ENCODE measurements at places on chromosomes 2 and 18. TPM values are rescaled to one million over a fixed set of nuclear protein-coding genes. Genes with fewer than 3 reads are reported as not detected.

GRCh38 chr2:196849895-196850294 is 40.7 kb upstream of the C2orf66 start:
- H3K27ac ChIP-seq, result no peak overlapping the region
- H3K4me3 ChIP-seq, result no peak overlapping the region
- no peak for DNase-seq
- no peaks in the 10 kb centered on the region for H3K27me3 ChIP-seq

DNA sequence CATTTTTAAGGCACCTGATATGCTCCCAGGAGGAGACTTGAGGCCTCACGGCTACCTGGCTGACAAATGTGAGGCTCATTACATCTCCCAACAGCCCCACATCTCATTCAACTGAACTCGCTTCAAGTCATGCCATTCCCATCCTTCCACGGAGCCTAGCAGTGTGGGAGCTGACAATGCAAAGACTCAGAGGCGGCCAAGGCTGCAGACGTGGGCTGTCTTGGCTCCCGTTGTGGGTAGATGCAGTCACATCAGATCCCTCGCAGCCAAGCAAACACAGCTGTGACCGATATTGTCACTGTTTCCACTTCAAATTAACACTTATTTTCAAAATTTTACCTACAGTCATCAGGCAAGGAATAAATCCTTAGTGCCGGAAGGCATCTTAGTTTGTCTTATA is 64.0 kb upstream of the TRIB2 start:
- H3K4me1 ChIP-seq, result peaks cover 6% of the 10 kb centered on the region
- H3K27ac ChIP-seq, result no peak overlapping the region
- DNase-seq, result no peak
- H3K27me3 ChIP-seq, result no peaks in the 10 kb centered on the region
- no peaks in the 10 kb centered on the region for H3K36me3 ChIP-seq
- no peak overlapping the region for H3K4me3 ChIP-seq

- H3K4me3 ChIP-seq, result no peak overlapping the region
- no peak overlapping the region for H3K27ac ChIP-seq
- no peaks in the 10 kb centered on the region for H3K36me3 ChIP-seq
- no peak for DNase-seq
- no peaks in the 10 kb centered on the region for H3K4me1 ChIP-seq
- H3K27me3 ChIP-seq, result no peaks in the 10 kb centered on the region
Observed at GRCh38 chr2:133943108-133943507, 310.8 kb upstream of the MGAT5 start.

- H3K36me3 ChIP-seq, result no peaks in the 10 kb centered on the region
- no peak overlapping the region for H3K4me3 ChIP-seq
- no peaks in the 10 kb centered on the region for H3K27me3 ChIP-seq
- H3K4me1 ChIP-seq, result peaks cover 8% of the 10 kb centered on the region
Observed at GRCh38 chr2:61762292-61762691, 91.6 kb downstream of the FAM161A start.

DNA sequence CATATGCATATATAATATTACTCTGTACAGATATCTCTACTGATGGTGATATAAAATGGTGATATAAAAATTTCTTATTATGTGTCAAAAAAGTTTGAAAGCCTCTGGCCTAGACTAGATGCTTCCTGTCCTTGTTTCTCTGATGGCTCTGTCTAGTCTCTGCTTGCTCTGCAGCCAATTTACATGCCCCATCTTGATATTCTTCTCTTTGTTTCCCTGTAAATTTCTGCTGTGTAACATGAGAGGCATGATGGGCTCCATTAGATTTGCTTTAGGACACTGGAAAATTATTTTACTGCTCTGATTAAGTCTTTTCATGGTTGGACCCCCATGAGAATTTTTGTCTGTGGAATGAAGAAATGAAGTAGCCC is 24.3 kb downstream of the BABAM2 start:
- DNase-seq, result no peak
- H3K27me3 ChIP-seq, result no peaks in the 10 kb centered on the region
- no peaks in the 10 kb centered on the region for H3K4me1 ChIP-seq
- H3K4me3 ChIP-seq, result no peak overlapping the region

The PCARE gene
- total RNA-seq, result not detected

DNA sequence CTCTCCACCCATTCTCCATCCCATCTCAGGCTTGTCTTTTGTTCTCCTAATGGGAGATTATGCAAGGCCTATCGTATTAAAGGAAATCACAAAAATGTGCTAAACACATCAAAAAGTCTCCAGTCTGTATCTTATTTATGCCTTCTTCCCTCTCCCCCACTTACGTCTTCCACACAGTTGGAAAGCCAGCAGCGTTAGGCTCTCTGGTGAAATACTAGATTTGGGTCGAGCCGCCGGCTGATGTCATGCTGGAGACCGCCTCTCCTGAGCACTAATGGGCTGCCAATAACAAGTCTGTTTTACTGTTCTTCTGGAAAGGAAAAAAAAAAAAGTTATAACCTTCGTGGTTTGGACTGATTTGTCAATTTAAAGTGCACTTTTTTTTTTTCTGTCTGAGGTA is 182.7 kb upstream of the SIX2 start:
- DNase-seq, result no peak
- no peaks in the 10 kb centered on the region for H3K27me3 ChIP-seq
- H3K4me3 ChIP-seq, result no peak overlapping the region
- H3K27ac ChIP-seq, result no peak overlapping the region

The LIMS4 gene
- total RNA-seq, result 2.6 TPM

The SLC11A1 gene
- 1.9 TPM for total RNA-seq

The GKN2 gene
- not detected for total RNA-seq

DNA sequence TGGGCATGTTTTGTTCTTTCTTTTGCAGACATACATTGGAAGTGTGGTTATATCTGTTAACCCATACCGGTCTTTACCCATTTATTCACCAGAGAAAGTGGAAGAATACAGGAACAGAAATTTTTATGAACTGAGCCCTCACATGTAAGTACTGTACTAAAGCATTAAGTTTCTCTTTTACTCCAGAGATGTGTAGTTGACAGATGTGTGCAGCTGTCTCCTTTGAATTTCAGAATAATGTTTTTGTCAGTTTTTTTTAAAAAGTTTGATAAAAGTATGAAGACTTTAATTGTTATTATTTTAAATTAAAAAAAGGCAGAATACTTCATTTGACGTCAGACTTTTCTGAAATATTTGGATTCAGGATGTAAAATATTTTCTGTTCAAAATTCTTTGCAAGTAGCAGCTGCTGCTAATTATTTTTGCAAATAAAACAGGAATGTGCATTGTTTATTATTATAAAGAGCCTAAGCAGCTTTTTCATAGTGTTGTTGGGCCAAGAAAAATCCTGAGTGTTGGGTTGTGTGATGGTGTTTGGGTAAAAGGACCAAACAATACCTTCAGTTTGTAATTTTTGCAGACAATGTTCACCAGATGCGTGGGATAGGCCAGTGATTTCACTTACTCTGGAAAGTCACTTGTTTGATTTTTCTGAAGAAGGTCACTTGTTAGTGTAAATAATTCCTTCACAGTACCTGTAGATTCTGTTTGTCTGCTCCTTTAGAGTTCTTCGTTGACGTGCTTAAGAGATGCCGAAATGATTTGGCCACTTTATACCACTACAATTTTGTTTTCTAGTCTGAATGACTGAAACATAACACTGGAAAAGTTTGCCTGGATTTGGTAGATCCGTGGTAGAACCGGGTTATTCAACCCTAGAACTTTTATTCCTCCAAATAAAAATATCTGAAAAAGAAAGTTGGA is 51.1 kb downstream of the MYO1B start:
- H3K27ac ChIP-seq, result no peak overlapping the region
- no peaks in the 10 kb centered on the region for H3K36me3 ChIP-seq

- DNase-seq, result no peak
- peaks cover 7% of the 10 kb centered on the region for H3K27me3 ChIP-seq
- H3K4me1 ChIP-seq, result peaks cover 37% of the 10 kb centered on the region
- no peak overlapping the region for H3K4me3 ChIP-seq
- H3K27ac ChIP-seq, result no peak overlapping the region
Observed at GRCh38 chr18:77100751-77101355, 31.7 kb downstream of the MBP start.

DNA sequence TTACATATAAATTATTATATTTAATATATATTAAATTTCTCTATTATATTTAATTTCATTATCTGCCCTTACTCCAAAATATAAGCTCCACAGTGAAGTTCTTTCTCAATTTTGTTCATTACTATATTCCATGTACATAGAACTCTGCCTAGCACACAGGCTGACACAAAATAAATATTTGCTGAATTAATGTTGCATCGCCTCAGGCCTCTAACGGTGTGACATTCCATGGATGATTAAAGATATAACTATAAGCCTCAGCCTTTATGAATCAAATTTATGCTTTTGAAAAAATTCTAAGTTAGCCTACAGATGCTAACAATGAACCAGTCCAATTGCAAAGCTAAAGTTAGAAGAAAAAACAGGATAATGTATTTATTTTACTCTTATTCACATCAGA is 1337.2 kb upstream of the NRXN1 start:
- DNase-seq, result no peak
- no peaks in the 10 kb centered on the region for H3K4me1 ChIP-seq
- no peaks in the 10 kb centered on the region for H3K36me3 ChIP-seq

DNA sequence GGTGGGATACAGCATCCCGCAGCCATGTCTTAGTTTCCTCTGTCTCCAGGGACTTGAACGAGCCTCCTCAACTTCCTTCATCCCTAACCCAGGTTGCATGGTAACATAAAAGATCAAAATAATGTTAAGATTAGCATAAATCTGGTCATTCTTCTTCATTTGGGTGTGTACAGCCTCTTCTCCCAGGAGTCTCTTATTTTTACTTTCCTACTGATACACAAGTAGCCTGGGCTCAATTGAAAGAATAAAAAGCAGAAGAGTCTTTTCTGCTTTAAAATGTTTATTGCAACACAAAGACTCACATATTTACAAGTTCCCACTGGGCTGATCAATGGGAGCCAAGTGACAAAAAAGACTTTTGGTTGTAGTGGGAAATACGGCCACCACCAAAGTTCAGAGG is 137.9 kb upstream of the PID1 start:
- no peak overlapping the region for H3K4me3 ChIP-seq
- H3K4me1 ChIP-seq, result no peaks in the 10 kb centered on the region
- H3K27me3 ChIP-seq, result no peaks in the 10 kb centered on the region
- H3K27ac ChIP-seq, result no peak overlapping the region
- peaks cover 3% of the 10 kb centered on the region for H3K36me3 ChIP-seq

The GAD1 gene
- total RNA-seq, result 17.2 TPM

GRCh38 chr2:217357886-217358620 is 498.2 kb upstream of the TNP1 start:
- no peak overlapping the region for H3K4me3 ChIP-seq
- peaks cover 10% of the 10 kb centered on the region for H3K4me1 ChIP-seq
- H3K27me3 ChIP-seq, result no peaks in the 10 kb centered on the region
- DNase-seq, result no peak

The CTAGE1 gene
- not detected for total RNA-seq

The HOXD3 gene
- total RNA-seq, result 11.2 TPM

The SLC30A3 gene
- 2.9 TPM for total RNA-seq

DNA sequence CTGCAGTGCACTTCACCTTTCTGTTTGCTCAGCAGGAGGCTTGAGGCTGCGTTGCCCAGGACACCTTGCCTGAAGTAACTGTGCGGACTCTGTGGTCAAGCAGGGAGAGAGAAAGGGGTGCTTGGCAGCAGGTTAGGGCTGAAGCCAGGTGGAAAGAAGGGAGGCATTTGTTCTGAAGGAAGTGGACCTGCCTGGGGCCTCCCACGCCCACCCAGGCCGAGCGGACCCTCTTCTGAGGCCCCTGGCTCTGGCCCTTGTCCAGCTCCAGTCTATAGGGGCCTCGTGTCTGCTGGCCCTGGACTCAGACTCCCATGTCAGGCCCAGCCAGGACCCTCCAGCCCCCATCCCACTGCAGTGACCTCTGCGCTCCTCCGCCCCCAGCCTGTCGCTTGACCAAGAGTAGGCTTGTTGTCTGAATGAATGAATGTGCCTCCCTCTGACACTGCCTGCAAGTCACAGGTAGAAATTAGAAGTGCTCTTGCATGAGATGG is 2.5 kb downstream of the SNED1 start:
- peaks cover 33% of the 10 kb centered on the region for H3K27me3 ChIP-seq
- H3K27ac ChIP-seq, result no peak overlapping the region
- no peaks in the 10 kb centered on the region for H3K36me3 ChIP-seq

The TDRD15 gene
- 1.4 TPM for total RNA-seq

The CYS1 gene
- total RNA-seq, result 2.0 TPM
